Lung (tissue), 17 donors: ENCODE measurements at places on chromosomes 1 and 21. TPM values are rescaled to one million over a fixed set of nuclear protein-coding genes. Genes with fewer than 3 reads are reported as not detected.

FNBP1L gene
- 119 TPM for total RNA-seq

TFF3 gene
- 37.8 TPM for total RNA-seq

OR14K1 gene
- not detected for total RNA-seq

AP4B1 gene
- total RNA-seq, result 43.9 TPM

CLEC20A gene
- not detected for total RNA-seq

LRRC38 gene
- total RNA-seq, result not detected

CLIC6 gene
- 63.9 TPM for total RNA-seq

DHX9 gene
- total RNA-seq, result 129 TPM

ST6GALNAC5 gene
- total RNA-seq, result 45.8 TPM
